ENCODE measurements at places on chromosomes 5 and 9.

- DNase-seq = no peak
These were observed 38.8 kb upstream of the BOD1 start for GRCh38 chr5:173655196-173655797.

DNA sequence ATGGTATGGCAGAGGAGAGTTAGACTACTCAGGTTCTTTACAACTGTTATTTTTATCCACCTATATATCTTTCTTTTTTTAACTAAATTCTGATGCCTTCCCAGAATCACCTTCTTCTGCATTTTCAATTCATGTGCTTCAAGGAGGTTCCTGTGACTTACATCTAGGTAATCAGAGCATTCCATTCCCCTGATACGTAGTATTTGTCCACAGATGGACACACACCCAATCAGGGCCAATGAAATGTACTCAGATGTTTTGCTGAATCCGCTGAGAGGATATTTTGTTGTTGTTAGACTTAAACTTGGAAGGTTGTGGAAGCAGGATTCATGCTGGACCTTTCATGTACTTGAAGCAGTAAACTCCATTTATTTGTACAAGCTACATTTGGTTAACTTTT lies 159.4 kb upstream of the FER start:
- no peak for DNase-seq

DNA sequence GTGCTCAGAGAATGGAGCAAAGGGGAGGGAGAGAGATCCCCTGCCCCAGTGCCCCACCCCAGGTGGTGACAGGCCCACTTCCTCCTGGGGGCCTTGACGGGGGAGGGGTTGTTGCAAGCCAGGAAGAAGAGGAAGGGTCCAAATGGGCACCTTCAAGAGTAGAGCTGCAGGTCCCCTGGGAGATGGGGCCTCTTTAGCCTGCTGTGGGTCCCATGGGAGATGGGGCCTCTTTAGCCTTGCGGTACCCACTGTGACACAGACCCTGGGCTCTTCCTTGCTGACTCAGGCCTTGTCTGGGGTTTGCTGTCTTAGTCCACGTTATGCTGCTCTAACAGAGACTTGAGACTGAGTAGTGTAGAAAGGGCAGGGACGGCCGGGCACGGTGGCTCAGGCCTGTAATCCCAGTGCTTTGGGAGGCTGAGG lies 9.6 kb upstream of the TOR4A start:
- DNase-seq = no peak

GRCh38 chr9:78292026-78292425 lies 4.9 kb upstream of the PSAT1 start:
- DNase-seq = no peak

DNA sequence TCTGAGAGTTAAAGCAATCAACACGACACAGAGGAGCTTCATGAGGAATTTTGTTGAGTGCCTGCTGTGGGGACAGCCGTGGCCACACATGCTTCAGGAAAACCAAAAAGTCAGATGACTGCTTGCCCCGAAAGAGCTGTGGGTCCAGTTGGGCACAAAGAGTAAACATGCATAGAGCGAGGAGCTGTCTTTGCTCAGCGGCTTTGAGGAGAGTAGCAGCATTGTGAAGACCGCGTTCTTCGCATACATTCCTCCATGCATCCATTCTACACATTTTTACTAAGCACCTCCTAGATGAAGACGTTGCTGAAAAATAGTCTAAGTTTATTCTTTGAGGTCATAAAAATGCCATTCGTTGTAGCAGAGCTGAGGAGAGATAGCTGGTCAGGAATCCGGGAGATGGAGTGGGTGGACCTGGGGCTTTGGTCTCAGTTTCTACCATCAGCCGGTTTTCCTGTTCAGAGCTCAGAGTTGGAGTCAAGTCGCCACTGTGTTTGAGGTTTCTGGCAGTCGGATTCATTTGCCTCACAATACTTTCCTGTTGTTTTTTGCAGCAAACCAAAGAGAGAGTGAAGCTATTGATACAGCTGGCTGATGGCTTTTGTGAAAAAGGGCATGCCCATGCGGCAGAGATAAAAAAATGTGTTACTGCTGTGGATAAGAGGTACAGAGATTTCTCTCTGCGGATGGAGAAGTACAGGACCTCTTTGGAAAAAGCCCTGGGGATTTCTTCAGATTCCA lies 194.5 kb upstream of the OTULINL start:
- DNase-seq = no peak

- DNase-seq = no peak
These were observed 99.9 kb downstream of the KLF4 start for GRCh38 chr9:107389617-107390071.

- no peak for DNase-seq
These were observed 30.3 kb upstream of the IL17B start for GRCh38 chr5:149409268-149409948.

- DNase-seq = no peak
These were observed 2.1 kb downstream of the PCDHA5 start for GRCh38 chr5:140823475-140823874.

- no peak for DNase-seq
These were observed 34.1 kb upstream of the GRIA1 start for GRCh38 chr5:153456354-153456753.
